ENCODE measurements at places on chromosomes 1 and 21.

GRCh38 chr1:185170291-185170848 is 13.4 kb downstream of the SWT1 start:
- peak; percentile 77 for DNase-seq

DNA sequence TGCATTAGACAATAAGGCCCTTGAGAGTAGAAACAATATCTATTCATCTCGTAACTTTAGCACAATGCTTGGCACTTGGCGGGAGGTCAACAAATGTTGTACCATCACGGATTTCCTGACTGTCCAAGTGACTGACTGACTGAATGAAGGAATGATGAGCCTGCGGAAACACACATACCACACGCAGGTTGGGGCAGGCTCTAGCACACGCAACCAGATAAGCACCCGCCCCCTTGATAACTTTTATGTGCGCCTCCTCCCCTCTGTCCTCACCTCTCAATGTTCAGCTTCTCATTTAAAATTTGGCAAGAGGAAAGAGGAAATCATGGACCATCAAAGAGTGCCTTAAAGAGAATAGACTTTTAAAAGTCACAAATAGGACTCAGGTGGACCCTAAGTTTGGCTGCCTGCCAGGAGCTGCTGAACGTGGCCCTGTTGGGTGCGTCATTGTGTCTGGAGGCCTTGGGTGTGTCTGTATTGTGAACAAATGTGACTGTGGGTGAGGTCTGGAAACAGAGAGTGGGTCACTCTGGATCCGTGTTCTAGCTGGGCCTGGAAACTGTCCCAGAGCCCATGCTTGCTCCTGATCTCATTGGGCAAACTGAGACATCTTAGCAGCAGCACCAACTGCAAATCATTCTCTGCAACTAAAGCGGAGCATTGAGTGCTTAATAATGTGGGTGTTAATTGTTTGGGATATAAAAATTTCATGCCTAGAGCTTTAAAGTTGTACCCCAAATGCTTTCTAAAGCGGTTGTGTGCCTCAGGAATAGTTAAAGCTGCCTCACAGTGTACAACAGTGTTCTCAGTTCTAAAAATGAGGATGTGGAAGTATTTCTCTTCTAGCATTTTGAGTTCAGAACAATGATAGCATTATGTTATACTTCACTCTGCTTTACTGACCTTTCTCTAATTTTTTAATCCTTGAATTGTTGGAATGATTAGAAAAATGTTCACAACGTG is 47.6 kb upstream of the ABCG1 start:
- peak; percentile 8 for DNase-seq

GRCh38 chr1:81512252-81513003 is 288.3 kb upstream of the ADGRL2 start:
- peak; percentile 11 for DNase-seq

- no peak for DNase-seq
Measured at GRCh38 chr1:152444045-152444444, 30.0 kb upstream of the CRNN start.

GRCh38 chr1:194707074-194707473 is 1520.7 kb upstream of the B3GALT2 start:
- no peak for DNase-seq

DNA sequence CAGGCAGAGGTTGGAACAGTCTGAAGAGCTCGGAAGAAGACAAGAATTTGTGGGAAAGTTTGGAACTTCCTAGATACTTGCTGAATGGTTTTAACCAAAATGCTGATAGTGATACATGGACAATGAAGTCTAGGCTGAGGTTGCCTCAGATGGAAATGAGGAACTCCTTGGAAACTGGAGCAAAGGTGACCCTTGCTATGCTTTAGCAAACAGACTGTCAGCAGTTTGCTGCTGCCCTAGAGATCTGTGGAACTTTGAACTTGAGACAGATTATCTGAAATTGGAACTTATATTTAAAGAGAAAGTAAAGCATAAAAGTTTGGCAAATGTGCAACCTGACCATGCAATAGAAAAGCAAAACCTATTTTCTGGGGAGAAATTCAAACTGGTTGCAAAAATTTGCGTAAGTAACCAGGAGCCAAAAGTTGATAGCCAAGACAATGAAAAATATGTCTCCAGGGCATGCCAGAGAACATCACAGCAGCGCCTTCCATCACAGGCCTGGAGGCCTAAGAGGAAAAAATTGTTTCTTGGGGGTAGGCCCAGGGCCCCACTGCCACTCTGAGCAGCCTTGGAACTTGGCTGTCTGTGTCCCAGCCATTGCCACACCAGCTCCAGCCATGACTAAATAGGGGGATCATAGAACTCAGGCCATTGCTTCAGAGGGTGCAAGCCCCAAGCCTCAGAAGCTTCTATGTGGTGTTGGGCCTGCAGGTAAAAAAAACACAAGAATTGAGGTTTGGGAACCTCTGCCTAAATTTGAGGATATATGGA is 675.3 kb downstream of the LTN1 start:
- DNase-seq = no peak

DNA sequence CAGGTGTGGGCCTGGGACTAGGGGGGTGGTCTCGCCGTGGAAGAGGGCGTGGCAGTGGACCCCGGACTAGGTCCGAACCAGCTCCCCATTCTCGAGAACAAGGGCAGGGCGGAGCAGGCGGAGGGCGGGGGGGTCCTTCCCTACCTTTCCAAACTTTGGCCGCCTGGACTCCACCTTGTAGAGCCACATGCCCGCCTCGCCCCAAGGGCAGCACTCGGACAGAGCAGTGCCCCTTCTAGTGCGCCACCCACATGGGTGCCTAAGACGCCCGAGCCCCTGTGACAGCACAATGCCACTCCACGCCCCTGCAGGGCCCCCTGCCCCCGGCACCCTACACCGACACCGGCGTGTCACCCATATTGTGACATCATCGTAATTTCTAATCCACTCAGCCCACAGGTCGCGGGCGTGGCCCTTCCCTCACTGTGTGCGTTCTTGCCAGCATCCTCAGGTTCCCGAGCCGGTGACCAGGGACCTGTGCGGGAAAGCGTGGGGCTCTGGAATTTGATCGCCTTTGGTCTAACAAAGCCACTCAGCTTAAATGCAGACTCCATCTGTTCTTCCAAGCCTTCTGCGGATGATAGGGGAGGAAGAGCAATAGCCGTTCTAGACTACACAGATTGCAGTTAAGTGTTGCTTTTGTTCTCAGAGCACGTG is 553 bp upstream of the STMN1 start:
- DNase-seq = no peak

DNA sequence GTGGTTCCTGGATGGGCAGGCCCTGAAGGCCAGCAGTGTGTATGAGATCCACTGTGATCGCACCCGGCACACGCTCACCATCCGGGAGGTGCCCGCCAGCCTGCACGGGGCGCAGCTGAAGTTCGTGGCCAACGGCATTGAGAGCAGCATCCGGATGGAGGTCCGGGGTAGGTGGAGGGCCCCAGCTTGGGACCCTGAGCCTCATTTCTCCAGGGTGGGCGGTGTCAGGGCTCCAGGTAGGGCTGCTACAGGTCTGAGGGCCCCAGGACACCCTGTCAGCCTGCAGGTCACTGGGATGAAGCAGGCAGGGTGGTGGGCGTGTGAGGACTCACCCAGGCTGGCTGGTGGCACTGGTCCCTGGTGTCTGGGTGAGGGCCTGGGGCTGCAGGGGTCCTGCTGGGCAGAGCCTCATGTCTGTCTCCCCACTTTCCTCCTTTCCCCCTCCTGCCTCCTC is 7.8 kb downstream of the OBSCN start:
- no peak for DNase-seq

Measured in skin of body (tissue), 3 donors.